ENCODE measurements at places on chromosomes 6 and 20.
A peak's percentile ranks its signal among the peaks of the same experiment; 100 is the strongest.

DNA sequence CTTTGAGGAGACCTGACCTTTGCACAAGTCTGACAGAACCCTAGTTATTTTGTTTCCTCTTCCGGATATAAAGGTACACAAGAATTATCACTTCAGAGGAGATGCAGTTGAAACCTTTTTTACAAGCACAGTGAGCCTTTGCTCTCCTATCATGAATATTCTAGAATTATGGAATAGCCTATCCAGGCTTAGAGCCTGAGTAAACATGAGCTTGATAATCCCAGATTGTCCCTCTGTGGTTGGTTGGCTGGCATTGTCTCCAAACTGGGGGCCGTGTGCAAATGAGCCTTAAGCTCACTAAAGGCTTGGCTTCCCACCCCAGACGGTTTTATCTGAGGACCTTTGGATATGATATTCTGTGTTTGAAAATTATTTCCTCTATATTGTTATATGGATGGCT, 32.0 kb downstream of the BTBD3 start:
- DNase-seq = no peak

DNA sequence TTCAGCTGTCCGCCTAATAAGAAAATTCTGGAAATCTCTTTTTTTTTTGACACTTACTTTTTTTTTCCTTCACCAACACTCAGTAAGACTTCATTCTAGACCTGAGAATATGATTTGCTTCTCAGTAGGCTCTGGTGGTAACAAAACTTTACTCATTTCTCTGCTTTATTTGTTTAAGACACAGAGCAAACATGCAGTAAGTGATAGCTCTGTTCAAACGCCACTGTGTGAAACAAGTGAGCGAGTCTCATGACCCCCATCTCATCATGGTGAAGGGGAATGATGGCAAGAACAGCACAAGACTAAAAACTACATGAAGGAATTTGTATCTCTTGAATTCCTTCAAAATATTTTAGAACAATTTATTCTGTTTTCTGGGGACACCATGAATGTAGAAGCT, 541.6 kb upstream of the POU3F2 start:
- no peak for DNase-seq

GRCh38 chr20:23228912-23229311, 121.7 kb upstream of the NXT1 start:
- DNase-seq = no peak

- DNase-seq = no peak
Observed at GRCh38 chr6:120202878-120203277, 853.3 kb upstream of the MAN1A1 start.

GRCh38 chr6:17870300-17871188, 116.9 kb downstream of the KIF13A start:
- no peak for DNase-seq

GRCh38 chr6:42411406-42411805, 40.3 kb downstream of the TRERF1 start:
- DNase-seq = peak; percentile 48

GRCh38 chr6:35894776-35895175, 26.1 kb downstream of the SRPK1 start:
- no peak for DNase-seq

DNA sequence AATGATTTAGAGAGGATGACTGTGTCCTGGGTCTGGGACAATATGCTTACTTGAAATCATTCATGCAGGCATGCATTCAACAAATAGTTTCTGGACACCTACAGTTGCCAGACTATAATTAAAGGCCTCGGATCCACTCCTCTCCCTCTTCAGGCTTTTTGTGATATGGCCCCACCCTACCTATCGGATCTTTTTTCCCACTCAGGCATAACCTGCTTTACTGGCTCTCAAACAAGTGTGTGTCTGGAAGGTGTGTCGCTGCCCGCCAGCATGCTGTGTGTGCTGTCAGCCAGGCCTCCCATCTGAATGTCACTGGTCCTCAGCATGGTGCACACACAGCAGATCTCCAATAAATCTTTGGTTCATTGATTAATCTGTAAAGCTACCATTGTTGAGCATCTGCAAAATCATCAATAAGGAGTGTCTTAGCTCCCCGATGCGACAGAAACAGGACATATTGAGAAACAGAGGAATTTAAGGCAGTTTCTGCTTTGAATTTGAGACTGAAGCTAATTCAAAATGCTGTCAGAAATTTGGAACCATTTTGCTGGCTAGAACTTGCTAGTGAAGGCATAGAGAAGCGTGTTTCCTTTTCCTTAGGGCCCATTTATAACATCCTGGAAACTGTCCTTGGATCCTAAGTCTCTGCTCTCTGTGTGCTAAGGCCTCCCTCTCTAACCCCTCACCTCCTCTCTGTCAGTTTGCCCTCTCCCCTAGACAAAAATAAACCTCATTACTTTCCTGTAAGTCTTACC, 23.5 kb upstream of the CCN6 start:
- no peak for DNase-seq

DNA sequence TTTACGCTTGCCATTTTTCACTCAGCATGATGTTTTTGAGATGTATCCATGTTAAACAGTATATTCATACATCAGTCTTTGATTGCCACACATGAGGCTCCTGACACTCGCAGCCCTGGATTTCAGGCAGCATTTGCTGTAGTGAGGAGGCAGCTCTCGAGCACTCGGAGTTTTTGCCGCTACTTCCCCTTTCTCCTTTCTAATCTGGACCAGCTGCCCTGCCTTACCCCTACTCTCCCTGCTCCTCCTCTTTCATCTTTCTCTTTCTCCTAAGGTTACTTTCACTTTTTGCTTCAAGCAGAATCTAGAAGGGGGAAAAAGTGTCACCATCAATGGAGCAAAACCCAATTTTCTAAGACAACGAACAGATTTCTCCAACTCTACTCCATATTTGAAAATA, 5.9 kb upstream of the CST3 start:
- no peak for DNase-seq

DNA sequence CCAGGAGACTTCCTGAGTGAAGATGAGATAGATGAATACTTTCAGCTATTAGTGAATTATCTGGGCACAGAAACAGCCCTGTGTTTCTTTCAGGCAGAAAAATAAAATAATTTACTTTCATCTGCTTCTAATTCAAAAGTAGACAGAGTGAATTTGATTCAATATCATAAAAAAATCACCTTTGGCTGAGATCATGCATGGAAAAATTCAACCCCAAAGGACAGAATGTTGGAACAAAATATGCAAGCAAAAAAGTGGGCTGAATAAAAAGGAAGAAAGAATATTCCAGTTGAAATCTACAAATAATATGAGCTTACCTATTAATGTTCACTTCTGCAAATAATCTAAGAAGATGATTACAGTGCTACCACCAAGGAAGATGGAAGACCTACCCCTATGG, 546.9 kb downstream of the TFAP2B start:
- no peak for DNase-seq

DNA sequence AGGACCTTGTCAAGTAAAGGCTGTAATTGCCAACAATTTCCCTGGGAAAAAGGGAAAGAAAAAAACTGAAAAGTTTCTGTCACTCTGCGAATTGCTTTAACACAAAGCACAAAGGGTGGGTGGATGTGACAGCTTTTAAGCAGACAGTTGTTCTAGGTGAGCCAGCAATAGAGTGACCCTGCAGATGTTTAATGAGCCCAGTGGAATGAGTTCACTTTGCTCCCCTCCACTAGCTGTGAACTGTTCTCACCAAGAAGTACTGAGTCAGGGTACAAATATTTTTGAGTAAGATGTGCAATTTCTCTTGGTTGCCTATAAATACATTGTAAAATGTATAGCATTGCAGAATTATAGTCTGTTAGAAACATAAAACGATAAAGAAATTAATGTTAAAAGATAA, 26.2 kb upstream of the LRRC1 start:
- no peak for DNase-seq

DNA sequence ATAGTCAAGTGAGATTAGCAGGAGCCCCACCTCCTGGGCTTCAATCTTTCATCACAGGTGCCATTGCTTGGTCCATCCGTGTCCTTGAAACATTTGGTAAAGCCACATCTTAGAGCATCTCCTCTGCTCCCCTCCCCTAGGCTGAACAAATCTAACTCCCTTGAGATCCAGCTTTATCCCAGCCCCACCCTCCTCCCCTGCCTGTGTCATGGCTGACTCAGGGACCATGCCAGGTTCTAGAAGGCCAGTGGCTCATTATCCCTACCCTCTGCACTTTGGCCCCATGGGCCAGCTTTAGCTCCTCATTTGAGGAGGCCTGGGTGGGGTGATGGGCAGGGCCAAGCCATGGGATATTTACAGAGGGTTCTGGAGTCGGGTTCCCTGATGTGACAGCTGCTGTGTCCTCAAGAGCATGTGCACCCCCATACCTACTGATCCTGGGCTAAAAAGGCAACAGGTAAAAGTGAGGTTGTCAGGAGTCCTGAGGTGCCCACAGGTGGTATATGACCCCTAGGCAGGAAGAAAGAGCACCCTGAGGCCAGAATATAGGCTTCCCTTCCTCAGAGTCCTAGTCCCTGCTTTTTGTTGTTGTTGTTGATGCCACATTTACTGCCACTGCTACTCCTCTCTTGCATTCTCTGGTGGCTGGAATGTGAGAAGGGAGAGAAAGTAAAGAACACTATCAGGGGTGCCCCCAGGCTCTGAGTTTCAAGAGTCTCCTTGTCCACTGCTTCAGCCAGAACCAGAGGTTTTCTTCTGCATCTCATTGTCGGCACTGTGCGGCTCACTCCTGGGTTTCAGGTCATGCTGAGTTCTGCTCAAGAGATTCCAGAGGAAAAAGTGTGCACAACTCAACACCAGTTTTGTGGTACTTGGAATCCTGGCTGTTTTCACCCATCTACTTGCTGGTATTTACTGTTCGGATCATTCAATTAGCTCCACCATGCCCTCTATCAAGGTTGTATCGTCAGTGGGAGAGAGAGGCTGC, 228.4 kb downstream of the LRFN2 start:
- DNase-seq = no peak

- no peak for DNase-seq
Observed at GRCh38 chr6:1267790-1268762, 43.8 kb upstream of the FOXQ1 start.

DNA sequence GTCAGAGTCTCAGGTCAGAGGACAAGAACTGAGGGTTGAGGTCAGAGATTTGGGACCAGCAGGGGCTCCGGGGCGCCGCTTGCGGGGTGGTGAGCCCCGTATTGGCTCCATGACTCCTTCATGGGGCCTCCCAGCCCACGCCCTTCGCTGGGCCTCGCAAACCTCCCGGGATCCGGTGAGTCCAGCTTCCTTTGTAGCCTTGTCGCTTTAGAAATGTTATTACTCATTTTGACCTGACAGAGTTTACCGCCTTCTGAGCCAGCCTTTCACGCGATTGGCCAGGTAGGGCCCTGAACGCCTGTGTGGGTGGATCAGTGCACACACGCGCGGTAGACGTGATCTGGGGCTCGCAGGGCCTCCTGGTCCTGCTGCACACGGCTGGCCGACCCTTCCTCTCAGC, 181.1 kb downstream of the ERMARD start:
- no peak for DNase-seq

DNA sequence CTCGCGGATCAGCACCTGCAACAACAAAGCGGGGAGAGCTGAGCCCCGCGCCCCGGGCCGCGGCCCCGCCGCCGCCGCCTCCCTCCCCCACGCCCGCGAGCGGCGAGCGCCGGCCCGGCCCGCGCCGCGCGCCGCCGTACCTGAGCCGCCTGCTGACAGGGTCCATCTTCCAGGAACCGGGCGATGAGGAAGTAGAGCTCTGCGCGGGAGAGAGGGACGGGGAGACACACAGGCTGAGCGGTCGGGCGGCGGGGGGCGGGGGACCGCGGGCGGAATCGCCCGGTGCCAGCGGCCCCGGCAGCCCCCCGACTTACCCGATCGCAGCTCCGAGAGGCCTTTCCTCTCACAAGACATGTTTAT, 359 bp downstream of the PHIP start:
- DNase-seq = no peak

- no peak for DNase-seq
Observed at GRCh38 chr6:15763837-15764236, 101.0 kb upstream of the DTNBP1 start.

GRCh38 chr6:114718716-114719270, 376.0 kb upstream of the HS3ST5 start:
- no peak for DNase-seq

DNA sequence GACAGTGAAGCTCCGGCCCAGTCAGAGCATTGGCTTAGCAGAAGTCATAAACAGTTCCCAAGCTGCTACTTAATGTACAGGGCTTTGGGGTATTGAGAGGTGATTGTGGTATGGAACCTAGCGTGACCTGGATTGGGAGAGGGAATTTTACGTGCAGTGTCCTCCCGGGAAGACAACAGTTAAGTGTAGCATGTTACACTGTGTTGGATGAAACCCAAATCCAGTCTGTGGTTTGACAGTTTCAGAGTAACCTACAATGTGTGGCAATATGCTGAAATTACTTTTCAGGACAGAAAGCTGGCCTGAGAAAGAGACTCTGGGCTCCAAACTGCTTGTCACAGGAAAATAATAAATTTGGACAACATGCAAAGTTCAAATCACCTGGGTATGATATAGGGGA, 28.1 kb upstream of the RALGAPA2 start:
- no peak for DNase-seq

DNA sequence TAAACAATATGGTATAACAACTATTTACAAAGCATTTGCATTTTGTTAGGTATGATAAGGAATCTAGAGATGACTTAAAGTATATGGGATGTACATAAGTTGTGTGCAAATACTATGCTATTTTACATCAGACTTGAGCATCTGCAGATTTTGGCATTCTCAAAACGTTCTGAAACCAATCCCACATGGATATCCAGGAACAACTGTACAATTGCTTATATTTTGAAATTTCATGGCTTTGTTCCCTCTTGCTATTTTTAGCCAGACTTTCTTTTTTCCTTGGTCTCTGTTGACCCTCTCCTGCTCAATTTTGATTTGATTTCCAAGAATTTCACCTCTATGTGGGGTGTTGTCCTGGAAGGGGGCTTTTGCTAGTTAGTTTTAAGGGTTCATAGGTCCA, 32.9 kb upstream of the UST start:
- DNase-seq = no peak

DNA sequence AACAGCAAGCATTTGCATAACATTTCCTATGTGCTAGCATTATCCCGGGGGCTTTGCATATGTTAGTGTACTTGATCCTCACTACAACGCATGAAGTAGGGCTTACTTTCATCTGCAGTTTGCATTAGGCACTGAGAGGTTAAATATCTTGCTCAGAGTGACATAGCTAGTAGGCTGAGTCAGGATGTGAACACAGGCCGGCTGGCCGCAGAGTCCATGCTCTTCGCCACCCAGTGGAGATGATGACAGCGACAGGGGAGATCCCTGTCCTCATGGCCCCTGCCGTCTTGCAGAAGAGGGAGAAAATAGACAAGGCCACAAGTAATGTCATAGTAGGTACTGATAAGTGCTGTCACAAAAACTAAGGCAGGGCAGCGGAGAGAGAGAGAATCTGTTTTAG, 46.9 kb downstream of the LYRM4 start:
- DNase-seq = no peak

GRCh38 chr6:47247227-47247797, 62.4 kb downstream of the TNFRSF21 start:
- DNase-seq = no peak

DNA sequence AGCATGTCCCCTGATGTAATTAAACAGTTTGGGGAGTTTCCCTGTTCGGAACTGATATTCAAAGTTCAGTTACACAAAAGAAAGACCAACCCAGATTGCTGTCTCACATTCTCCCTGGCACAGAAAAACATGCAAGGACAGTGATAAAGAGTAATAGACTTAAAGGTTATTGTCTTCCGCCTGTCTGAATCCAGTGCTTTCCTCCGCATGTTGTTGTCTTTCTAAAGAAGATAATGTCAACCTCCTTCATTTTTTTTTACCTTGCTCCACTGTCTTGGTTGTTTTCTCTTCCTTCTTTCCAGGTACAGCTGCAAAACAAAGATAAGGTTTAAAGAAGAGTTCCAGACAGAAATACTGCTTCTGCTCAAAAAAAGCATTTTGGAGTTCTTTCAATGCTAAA, 284.5 kb downstream of the TRDN start:
- no peak for DNase-seq

- DNase-seq = no peak
Observed at GRCh38 chr6:111633822-111634221, 28.1 kb upstream of the TRAF3IP2 start.
